ENCODE measurements at places on chromosomes 4 and X.

DNA sequence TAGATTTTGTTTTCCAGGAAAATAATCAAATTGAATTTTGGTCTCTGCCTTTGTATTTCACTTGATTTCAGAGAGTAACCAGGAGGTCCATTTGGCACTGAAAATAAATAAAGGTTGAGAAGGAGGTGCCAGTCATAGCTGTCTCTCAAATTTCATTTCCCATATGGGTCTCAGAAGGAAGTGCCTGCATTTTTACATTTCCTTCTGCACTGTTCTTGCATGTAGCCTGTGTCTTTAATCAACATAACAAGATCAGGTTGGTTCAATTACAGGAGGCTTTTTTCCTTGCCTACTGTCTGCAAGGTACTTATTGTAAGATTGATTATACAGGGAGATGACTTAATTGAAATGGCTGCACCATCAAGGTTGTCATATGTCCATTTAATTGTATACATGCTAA lies 15.7 kb downstream of the LRRC66 start:
- no peak for DNase-seq

- DNase-seq = peak; percentile 66
These were observed 119.5 kb upstream of the AFF2 start for GRCh38 chrX:148380650-148381561.

GRCh38 chr4:25346913-25347312 lies 30.1 kb upstream of the ANAPC4 start:
- DNase-seq = no peak

- no peak for DNase-seq
These were observed 1216.5 kb downstream of the RAPGEF2 start for GRCh38 chr4:160319221-160319867.

DNA sequence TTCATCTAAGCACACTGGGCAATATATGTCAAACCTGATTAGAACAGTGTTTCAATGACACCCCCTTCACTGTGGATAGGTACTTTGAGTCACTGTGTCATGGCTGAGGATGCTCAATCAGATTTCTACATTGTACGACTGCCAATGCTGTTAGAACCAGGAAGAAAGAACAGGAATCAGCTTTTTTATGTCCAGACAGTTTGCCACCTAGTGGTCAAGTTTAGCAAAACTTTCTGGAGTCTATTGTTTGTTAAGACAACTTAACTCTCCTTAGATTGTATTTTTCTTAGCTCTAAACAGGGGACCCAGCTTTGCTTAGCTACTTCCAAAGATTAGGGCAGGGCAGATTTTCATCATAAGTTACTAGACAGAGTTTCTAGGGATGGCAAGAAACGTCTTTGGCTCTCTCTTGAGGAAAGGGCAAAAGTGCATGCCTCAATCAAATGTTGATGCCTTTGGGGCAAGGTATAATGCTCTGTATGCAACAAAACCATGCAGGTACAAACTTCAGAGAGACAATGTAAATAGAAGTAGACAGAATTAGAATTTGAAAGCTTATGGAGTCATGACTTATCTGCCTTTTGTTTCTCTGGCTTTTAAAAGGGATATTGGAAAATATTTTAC lies 40.5 kb upstream of the BMP3 start:
- peak; percentile 89 for DNase-seq

DNA sequence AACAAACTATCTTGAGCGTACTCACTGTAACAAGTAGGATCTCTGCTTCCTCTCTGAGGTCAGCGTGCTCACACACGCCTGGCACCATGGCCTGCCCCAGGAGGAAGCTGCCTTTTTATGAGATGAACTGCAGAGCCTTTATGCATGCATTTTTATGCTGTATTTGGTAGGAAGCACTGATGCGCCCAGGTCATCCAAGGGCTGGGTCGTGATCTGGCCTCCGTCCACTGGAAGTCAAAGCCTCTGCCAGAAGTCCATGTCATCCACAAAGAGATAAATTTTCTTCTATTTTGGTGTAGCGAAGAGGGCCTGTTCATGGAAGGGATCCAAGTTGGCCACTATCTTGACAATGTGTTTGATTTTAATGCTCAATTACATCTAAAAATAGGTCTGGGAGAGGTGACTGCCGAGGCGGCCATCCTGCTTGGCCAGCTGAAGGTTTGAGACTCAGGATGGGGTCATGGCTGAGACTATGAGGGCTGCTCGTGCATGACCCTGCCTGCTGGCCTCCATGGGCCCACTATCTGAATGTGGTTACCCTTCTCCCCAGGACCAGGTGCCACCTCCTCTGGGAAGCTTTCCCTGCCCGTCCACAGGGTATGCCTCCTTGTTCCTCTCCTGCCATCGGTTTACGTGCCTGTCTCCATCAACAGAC lies 50.3 kb downstream of the HTRA3 start:
- DNase-seq = no peak

- no peak for DNase-seq
These were observed 121.7 kb downstream of the TLL1 start for GRCh38 chr4:165994701-165995100.

DNA sequence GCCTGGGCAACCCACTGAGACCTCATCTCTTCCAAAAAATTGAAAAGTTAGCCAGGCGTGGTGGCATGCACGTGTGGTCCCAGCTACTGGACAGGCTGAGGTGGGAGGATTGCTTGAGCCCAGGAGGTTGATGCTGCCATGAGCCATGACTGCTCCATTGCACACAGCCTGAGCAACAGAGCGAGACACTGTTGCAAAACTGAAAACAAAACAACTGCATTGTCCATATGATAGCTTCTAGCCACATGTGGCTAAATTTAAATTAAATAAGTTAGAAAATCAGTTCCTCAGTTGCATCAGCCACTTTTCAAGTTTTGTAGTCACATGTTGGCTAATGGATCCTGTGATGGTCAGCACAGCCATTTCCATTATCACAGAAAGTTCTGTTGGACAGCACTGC lies 67.9 kb downstream of the GAB1 start:
- DNase-seq = peak; percentile 94

Data from NAMALWA (cell line).